ENCODE measurements at places on chromosomes 2 and 18.
A peak's percentile ranks its signal among the peaks of the same experiment; 100 is the strongest.

- DNase-seq: peak; percentile 28
These were observed 54.5 kb downstream of the SKA1 start for GRCh38 chr18:50429207-50429948.

DNA sequence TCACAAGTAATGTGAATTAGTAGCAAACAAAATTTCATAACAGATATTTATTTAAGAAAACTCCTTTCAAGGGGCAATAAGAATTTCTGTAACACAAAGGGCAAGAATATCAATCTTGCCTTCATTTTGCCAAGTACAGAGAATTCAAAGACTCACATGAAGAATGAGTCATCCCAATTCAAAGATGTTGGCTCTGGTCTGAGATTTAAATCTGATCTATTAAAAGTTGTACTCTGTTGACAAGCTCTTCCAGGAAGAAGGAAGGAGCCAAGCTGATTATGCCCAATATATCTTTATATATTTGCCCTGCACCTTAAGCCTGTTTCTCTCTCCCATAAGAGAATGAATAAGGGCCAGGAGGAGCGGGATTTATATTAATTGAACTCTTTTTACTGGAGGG lies 55.9 kb upstream of the RPE start:
- no peak for DNase-seq

DNA sequence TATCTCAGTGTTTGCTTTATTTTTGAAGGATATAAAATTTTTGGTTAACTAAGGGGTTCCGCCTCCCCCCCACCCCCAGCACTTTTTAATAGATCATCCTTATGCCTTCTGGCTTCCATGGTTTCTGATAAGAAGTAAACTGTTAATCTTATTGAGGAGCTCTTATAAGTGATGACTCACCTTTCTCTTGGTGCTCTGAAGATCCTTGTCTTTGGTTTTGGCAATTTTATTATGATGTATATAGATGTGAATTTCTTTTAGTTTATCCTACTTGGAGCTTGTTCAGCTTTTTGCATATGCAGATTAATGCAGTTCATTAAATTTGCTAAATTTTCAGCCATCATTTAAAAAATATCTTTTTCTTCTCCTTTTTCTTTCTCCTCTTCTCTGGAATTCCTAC lies 91.7 kb upstream of the CTAGE1 start:
- DNase-seq: no peak

DNA sequence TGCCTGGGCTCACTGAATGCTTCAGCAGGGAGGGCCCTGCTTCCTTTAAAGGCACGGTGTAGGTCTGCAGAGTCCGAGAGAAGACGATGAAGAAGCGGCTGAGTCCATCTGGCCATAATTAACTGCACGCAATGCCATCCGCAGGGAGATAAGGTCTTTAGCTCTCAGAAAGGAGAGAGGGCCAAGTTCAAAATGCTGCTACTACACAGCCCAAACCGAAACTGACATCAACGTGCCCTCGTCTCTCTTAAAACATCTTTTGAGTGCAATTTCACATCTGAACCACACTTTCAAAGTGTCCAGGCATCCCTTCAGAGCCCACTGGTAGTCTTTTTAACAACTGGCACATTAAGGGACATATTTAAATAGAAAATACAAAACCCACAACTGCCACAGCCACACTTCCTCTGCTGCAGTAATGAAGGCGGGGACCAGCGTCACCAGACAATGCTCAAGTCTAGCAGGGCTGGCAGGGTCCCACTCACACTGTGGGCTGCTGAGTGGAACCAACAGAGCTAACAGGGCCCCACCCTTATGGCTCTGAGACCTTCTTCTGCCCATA lies 35.8 kb downstream of the ST3GAL5 start:
- DNase-seq: no peak

DNA sequence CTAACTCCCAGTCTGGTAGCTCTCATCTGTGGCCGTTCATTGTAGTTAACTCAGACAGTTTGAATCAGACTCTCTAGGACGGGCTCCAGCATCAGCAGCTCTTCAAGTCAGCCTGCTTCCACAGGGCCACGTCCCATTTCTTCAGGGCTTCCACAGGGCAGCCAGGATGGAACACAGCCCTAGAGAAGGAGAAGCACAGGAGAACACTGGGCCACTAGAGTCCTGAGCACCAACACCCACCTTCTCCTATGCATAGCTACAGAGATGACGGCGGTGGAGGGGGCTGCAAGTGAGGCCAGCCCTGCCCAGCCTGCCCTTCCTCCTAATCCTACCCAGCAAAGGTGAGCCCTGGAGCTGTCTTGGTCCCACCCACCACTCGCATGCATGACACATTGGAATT lies 10.2 kb upstream of the TEX261 start:
- no peak for DNase-seq

- no peak for DNase-seq
These were observed 661.1 kb upstream of the ZNF804A start for GRCh38 chr2:183937220-183937619.
